ENCODE measurements at places on chromosomes 6 and 20.

DNA sequence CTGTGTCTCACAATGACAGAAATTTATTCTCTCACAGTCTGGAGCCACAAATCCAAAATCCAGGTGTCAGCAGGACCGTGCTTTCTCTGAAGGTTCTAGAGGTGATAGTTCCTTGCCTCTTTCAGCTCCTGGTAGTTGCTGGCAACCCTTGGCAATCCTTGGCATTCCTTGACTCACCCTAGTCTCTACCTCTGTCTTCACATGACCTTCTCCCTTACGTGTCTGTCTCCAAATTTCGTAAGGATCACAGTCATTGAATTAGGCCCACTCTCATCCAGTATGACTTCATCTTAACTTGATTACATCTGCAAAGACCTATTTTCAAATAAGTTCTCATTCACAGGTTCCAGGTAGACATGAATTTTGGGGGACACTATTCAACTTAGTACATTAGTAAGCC, 143.1 kb downstream of the CEP57L1 start:
- DNase-seq = no peak

DNA sequence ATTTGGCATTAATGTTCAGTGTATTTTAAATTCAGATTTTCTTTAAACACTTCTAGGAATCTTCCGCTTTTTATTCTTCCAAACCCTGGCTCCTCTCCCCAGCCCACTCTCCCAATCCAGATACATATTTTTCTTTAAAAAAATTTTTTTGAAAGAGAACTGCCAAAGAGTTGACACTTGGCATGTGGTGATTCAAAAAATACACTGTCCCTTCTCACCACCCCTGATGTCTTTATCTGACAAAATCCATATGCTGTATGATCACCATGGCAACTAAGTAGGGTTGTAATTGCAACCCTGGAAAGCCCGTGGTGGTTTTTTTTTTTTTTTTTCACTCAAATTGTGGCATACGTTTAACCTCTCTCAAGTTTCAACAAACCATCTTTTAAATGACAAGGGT, 355.8 kb upstream of the SASH1 start:
- no peak for DNase-seq

DNA sequence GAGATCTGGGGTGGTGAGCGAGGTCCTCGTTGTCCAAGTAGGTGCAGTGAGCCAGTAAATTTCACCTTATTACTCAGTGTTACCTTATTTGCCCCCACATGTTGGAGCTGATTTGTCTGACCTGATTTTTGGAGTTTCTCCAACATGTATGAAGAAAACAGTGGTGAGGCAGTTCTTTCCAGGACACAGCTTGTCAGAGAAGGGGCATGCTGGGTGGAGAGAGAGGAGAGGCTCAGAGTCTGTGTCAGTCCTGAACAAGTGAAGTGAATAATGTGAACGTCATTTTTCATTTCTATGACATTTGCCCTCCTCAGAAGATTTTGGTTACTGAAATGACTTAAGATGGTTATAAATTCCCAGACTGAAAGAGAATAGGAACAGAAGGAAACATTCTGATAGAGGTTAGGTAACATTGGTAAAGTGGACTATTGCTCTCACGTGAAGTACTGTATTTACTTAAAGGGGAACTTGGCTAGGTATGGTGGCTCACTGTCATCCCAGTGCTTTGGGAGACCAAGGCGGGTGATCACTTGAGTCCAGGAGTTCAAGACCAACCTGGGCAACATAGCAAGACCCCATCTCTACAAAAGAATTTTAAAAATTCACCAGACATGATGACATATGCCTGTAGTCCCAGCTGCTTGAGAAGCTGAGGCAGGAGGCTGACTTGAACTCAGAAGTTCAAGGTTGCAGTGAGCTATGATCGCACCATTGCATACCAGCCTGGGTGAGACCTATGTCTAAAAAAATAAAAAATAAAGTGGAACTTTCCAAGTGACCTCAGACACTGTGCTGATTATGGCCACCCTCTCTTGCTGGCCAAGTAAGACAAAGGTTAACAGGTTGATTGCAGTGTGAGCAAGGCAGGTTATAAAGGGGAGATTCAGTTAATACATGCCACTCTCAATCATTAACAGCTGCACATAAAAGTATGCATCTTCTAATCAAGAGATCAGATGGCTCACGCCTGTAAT, 184.3 kb downstream of the EDN1 start:
- no peak for DNase-seq

DNA sequence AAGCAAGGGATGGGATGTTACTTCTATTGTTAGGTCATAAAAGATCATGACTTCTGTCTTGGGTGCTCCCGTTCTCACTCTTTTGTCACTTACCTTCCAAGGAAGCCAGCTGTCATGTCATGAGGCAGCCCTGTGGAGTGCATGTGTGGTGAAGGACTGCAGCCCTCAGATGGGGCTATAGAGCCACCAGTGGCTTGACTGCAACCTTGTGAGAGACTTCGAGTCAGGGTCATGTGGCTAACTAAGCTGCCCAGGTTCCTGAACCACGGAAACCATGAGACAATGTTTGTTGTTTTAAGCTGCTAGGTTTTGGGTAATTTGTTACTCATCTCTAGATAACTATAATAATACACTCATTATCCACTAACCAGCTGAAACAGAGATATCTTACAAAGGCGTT, 477.1 kb downstream of the BTBD3 start:
- DNase-seq = no peak

GRCh38 chr20:63496596-63497120, 2.2 kb downstream of the EEF1A2 start:
- no peak for DNase-seq
